Choroid plexus epithelial cell (primary cell): ENCODE measurements at places on chromosomes 5 and 9.

GRCh38 chr5:130289132-130290088, 385.1 kb downstream of the CHSY3 start:
- peak; percentile 44 for DNase-seq

DNA sequence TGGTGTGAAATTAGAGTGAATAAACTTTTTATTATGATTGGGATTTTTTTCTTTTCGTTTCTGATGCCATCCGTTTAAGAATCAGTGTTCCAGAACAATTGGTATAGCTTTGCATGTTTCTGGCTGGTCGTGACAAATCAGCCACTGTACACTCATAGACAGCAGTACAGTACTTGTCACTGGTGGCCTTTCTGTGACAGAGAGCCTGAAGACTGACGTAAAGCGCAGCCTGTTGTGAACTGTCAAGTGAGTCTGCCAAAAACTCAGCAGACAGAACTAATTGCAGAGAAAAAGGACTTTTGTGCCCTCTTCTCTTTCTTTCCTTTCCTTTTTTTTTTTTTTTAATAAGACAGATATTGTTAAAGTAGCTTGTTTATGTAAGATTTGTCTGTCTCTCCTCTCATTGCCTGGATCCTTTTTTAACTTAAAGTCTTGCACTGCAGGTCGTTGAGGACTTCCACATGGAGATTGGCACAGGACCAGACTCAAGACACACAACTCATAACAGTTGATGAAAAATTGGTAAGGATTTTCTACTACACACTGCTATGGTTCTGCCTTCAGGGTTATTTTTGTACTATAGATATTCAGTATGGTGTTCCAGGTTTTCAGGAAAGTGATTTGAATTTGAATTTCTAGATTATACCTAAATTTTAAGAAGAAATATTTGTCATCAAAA, 42.7 kb downstream of the NDUFS4 start:
- DNase-seq = peak; percentile 32

- no peak for DNase-seq
Observed at GRCh38 chr5:167304834-167305469, 986.5 kb upstream of the WWC1 start.

- DNase-seq = no peak
Observed at GRCh38 chr9:28616310-28616709, 1043.0 kb upstream of the C9orf72 start.

DNA sequence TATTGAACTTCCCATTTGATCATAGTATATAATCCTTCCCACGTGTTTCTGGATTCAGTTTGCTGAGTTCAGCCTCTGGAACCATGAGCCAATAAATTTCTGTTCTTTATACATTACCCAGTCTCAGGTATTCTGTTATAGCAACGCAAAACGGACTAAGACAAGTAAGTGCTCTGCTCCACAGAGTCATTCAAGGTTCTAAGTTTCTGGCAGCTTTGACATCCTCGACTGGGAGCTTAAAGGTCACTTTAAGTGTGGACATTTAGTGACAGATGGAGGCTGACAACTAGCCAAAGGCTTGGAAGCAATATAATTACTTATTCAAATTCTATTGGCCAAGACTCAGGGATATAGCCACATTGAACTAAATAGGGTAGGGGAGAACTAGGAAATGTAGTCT, 177.7 kb upstream of the RASEF start:
- no peak for DNase-seq

DNA sequence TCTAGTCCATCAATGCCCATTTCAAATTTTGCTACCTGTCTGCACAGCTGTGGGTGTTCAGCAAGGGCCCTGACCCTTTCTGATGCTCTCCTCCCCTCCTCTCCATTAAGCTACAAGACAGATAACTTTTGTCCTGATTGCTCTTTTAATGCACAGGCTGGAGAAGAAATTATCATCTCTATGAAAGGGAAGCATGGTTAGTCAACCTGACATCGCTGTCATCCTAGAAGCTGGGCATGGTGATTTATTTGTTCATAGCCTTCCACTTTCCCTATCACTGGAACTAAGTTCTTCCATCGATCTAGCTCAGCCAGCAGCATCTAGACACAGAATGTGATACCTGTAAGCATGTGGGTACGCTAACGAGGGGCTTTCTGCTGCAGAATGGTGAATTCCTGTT, 50.1 kb downstream of the SLIT3 start:
- DNase-seq = no peak

- no peak for DNase-seq
Observed at GRCh38 chr9:82209797-82210470, 221.4 kb downstream of the SPATA31D1 start.

GRCh38 chr9:96874947-96875460, 20.7 kb upstream of the ZNF782 start:
- DNase-seq = peak; percentile 53

GRCh38 chr9:78397454-78397853, 100.5 kb downstream of the PSAT1 start:
- no peak for DNase-seq

DNA sequence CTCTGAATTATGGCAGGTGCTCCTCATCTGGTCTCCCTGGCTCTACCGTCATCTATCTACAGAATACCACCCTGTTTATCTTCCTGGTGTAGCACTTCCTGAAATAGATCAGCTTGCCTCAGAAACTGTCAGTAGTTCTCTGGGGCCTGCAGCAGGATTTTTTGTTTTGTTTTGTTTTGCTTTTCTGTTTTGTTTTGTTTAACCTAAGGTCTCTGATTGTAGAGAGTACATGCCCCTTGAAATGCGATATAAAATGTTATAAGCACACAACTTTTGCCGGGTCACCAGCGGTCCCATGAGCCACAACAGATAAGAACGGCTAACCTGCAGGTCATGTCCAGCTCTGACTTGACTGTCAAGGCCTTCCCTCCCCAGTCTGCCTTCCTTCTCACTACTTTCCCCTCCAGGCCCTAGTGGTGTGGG, 26.6 kb upstream of the CREBRF start:
- DNase-seq = peak; percentile 31

DNA sequence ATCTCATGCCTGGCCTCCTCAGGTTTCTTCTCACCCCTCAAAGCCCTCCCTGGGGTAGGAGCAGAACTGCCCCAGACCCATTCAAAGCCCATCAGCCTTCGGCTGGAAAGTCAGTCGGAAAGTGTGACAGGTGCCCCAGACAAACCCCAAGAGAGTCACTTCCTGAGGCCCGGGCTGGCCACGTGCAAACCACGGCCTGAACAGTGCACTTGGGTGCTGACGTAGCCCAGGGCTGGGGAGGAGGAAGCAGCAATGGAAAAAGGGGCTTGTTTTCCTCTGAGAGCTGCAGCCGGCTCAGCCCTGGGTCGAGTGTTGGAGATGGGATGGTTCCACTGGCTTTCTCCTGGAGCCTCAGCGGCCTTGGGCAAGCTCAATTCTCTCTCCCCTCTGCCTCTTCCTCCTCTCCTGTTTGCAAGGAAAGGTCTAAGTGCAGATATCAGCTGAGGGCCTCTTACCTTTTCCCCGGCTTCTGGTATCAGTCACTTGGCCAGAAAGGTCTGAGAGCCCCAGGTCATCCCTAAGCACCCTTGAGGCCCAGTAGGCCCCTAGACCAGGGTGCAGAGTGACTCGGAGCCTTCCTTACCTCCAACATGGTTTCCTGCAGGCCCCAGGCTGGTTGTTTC, 5.9 kb upstream of the EGR1 start:
- DNase-seq = no peak
